ENCODE measurements at places on chromosomes 16 and 17.
A peak's percentile ranks its signal among the peaks of the same experiment; 100 is the strongest.

DNA sequence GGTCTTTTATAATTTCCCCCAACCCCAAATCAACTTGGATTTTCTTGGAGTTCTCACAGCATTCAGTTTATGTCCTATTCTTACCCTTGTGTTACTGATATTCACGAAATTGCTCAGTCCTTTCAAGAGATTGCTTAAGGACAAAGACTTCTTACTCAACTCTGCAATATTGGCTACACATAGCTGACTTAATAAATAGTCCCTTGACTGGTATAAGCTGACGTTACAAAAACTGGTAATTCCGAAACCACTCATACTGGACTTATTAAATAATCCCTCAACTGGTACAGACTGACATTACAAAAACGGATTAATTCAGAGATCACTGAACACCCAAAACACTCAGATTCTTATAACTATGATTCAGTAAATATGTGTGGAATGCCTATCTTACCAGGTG, 860 bp downstream of the TIGD7 start:
- DNase-seq = no peak

DNA sequence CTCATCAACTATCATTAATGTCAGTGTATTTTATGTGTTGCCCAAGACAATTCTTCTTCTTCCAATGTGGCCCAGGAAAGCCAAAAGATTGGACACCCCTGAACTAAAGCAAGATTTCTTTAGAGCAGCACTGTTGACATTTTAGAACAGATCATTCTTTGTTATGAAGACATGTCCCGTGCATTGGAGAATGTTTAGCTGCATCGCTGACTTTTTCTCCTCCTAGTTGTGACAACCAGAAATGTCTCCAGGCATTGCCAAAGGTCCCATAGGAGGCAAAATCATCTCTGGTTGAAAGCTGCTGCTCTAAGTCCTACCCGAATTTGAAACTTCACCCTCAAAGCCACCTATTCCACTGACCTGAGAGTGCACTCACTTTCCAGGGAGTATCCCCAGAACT, 62.7 kb upstream of the IRX6 start:
- no peak for DNase-seq

- DNase-seq = no peak
Measured at GRCh38 chr17:29149431-29150064, 30.6 kb downstream of the MYO18A start.

- DNase-seq = no peak
Measured at GRCh38 chr16:51167170-51167895, 16.3 kb upstream of the SALL1 start.

GRCh38 chr17:50828508-50829170, 6.7 kb upstream of the WFIKKN2 start:
- no peak for DNase-seq

DNA sequence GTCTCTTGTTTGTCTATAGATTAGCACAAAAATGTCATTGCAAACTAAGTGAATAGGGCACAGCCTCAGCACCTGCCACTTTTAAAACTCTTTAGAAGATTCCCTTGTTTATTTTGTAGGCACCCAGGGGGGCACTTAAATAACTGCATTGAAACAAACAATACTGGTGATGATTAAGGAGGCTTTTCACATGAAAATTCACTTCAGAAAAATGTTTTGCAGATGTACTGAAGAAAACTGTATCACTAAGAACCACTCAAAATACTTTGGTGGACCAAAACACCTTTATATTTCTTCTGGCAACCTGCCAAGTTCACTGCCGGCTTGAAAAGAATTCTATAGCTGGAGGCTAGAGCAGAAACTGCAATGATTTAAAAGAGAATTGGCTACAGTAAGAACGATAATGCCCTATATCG, 281.5 kb downstream of the TOX3 start:
- DNase-seq = no peak

- DNase-seq = no peak
Measured at GRCh38 chr16:84323606-84324005, 28.9 kb downstream of the WFDC1 start.

GRCh38 chr17:80737106-80738019, 192.7 kb downstream of the RPTOR start:
- no peak for DNase-seq

- DNase-seq = peak; percentile 40
Measured at GRCh38 chr16:85759631-85760419, 8.9 kb upstream of the C16orf74 start.

DNA sequence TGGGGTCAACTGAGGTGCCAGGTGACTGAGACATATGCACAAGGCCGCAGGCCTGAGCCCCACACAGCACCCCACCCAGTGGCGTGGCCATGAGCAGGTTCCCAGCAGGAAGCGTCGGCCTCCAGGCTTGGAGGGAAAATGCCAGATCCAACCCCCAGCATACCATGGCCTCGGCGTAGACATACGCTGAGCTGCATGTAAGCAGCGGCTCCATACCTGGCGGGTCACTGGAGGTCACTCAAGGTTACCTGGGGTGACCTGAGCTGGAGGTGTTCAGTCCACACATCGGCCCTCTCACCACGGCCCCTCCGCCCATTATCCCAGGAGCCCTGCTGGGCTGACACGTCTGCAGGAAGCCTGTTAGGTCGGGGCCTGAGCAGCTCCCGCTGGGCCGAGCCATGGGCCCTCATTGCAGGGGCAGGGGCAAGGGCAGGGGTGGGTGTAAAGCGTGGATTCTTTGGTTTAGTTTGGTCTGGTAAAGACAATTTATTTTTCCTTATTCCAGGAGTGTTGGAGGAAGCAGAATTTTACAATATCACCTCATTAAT, 15.2 kb downstream of the KCTD5 start:
- no peak for DNase-seq
